Smooth muscle cell of the brain vasculature (primary cell): ENCODE measurements at places on chromosomes 11 and 22.

DNA sequence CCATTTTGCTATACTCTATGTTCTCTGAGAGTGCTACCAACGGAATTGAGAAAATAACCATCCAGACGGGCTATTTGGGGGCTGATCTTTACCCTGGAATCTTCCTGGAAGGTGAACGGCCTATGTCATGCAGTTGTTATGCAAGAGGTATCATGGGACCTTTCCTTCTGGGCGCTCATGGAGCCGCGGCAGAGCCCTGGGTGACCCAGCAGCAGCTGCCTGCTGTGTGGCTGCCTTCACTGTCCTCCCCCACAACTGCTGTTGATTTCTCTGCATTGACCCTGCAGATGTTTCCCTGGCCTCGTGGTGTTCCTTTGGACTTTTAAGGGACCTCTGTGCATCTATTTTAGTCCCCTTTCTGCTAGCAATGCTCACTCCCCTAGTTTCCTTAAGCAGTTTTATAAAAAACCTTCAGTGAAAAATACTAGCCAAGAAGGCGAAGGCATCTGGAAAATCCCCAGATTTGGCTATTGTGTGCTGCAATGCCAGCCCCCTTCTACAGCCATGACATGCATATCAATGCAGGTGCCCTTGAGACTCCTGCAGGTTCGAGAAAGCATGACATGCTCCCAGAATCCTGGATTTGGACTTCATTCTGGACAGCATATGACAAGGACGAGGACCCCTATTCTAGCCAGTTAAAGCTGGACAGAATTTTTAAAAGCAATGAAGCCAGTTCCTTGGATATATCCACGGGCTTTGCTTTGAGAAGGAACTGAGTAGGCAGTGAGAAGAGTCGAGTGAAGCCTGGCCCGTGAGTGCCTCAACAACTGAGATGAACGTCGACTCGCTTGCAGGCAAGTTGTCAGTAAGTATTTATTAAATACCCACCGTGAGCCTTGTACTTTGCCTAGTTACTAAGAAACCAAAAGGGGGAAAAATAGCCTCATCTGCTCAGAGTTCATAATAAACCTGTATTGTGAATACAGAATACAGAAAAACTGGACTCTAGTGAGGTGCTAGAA is at the start of gene SLC25A18:
TSS of gene SLC25A18 (plus strand) at position 593 of the 965 bp plus-strand sequence. CDS start 16,447 bp downstream, outside the sequence.
- no peak for DNase-seq

- no peak for DNase-seq
These were observed 5.5 kb downstream of the CATSPER1 start for GRCh38 chr11:66020618-66021357.

- DNase-seq, result no peak
These were observed 55.0 kb downstream of the MYH9 start for GRCh38 chr22:36332623-36333332.

DNA sequence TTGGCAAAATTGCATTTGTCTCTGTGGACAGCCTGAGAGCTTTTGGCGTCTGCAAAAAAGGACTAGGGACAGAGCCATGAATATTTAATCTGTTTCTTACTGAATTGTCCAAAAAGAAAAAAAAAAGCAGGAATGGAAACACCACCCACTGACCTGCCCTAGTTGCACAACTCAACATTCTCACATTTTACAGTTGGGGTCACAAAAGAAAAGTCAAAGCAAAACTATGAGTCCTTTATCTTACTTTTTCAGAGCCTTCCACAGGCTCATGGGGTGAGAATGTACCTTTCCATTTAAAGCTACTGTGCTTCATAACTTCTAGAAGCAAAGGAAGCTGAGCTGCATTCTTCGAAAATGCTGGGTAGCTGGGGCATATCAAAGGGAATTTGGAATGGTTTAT is 225.7 kb downstream of the FAM76B start:
- no peak for DNase-seq

DNA sequence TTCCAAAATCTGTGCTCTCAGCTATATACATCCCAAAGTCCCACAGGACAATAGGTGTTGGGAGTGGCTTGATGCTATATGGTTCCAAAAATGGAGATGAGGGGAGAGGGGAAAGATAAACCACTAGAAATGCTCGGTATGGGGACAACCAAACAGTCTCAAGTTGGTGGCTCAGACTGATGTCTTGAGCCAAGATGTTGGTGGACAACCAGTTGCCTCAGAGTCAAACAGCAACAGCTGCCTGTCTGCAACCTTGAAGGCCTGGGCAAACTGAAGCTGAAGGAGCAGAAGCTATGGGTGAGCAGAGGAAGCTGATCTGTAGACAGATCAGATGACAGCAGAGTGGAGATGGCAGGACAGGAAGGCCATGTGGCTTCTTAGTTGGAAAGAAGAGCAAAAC is 4.0 kb downstream of the RRP8 start:
- no peak for DNase-seq

- no peak for DNase-seq
These were observed 11.3 kb downstream of the MUC5B start for GRCh38 chr11:1234054-1234720.

DNA sequence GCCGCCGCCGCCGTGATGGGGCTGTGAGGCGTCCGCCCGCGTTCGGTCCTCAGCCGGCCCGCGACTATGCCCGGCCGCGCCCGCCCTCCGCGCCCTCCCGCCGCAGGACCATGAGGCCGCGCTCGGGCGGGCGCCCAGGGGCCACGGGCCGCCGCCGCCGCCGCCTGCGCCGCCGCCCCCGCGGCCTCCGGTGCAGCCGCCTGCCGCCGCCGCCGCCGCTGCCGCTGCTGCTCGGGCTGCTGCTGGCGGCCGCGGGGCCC is 215 bp downstream of the ZNRF3 start:
- DNase-seq, result no peak

GRCh38 chr11:22680628-22681027 is 14.2 kb downstream of the GAS2 start:
- DNase-seq, result no peak

DNA sequence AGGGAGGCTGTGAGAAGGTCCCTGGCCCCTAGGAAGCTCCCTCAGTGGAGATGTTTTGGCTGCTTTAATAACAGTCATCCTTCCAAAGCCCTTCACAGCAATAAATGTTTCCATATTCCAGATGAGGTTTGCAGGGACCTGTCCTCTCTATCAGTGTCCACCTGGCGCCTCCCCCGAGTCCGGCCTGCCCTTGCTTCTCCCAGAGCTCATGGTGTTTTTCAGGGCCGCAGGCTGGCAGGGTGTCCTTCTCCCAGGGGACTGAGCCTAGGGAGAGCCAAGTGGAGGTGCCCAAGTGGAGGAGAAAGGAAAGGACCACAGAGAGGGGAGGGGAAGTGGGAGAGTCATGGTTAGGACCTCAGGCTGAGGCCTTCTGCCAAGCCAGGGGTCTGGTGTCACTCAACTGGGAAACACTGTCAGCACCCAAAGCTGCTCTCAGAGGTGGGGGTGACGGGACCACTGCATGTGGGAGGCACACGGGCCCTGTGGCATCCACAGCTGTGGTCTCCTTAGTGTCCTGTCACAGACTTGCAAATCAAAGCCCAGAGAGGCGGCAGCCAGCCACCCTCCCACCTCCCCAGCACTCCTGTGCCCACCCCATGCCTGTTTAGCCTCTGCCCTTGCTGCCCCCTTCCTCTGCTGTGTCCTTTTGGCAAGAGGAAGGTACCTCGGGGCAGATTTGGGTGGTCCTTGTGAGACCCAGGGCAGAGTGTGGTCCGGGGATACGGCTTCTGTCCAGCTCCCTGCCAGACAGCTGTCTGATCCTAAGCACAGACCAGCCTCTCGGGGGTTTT is 6.4 kb downstream of the DERL3 start:
- DNase-seq, result no peak

- no peak for DNase-seq
These were observed 912 bp downstream of the PTPRCAP start for GRCh38 chr11:67436459-67437081.
